ENCODE measurements at places on chromosomes 5 and 9.

GRCh38 chr9:135077497-135078200 lies 9.8 kb upstream of the OLFM1 start:
- DNase-seq, result no peak

- no peak for DNase-seq
Measured at GRCh38 chr5:111502956-111503355, 9.4 kb downstream of the STARD4 start.

GRCh38 chr5:74885170-74885569 lies 19.0 kb upstream of the FAM169A start:
- DNase-seq, result no peak

GRCh38 chr5:172542651-172543131 lies 88.4 kb upstream of the SH3PXD2B start:
- DNase-seq, result no peak

GRCh38 chr9:95809686-95810085 lies 65.8 kb upstream of the ERCC6L2 start:
- DNase-seq, result no peak

- DNase-seq, result peak; percentile 8
Measured at GRCh38 chr9:75892216-75892911, 1.9 kb downstream of the PCSK5 start.

DNA sequence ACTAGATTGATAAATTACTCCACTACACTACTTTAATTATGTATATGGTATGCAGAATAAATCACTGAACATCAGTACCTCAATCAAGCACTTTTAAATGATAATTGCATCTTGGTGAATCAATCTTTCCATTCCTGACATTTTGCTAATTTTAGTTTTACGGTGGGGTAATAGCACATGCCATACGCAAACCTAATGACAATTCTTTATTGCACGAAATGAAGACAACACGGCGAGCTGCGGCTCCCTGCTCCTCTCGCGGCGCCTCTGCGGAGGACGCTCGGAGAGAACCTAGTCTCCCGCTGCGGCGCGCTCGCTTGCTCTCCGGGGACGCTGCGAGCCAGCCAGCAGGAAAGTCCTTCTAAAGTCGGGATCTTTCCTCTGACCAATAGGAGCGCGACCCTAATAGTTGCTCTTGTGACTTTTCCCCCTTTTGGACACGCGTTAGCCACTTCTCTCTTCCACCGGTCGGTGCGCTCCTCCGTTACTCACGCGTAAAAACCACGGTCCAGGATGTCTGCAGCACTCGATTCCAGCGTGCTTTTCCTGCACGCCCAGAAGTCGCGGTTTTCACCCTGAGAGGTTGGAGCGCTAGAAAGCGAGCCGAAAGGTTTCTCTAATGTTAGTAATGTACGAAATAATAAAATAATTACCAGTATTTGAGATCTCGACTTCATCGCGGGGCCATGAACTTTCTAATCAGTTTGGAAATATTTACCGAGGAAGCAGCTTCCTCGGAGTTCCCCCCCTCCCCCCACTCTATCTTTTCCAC lies 1.0 kb upstream of the MEF2C start:
- DNase-seq, result no peak

- no peak for DNase-seq
Measured at GRCh38 chr9:8156346-8156745, 356.8 kb upstream of the DMAC1 start.

- no peak for DNase-seq
Measured at GRCh38 chr5:38598296-38598993, 42.0 kb upstream of the LIFR start.

GRCh38 chr5:122110987-122111386 lies 18.4 kb upstream of the ZNF474 start:
- DNase-seq, result no peak

DNA sequence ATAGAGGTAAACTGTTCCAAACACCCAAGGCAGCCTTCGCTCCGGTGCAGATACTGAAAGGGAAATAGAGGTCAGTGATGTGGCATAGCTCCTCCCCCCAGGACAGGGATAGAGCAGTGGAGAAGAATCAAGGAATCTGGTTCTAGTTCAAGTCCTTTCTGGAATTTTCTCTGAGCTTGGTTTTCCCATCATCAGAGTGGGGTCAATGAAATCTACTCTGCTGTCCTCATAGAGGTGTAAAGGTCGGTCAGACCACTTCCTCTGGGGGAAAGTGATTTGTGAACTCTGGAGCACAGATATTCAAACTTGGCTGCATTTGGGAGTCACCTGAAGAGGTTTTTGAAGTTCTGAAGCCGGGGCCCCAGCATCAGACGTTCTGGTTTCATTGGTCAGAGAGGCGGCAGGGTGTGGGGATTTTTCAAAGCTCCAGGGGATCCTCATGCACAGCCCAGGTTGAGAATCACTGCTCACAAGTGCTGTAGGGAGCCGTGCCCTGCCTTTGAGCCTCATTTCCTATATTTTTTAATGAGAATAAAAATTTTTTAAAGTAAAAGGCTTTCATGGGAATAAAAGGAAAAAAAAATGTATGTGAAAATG lies 105.7 kb upstream of the RAD23B start:
- no peak for DNase-seq

DNA sequence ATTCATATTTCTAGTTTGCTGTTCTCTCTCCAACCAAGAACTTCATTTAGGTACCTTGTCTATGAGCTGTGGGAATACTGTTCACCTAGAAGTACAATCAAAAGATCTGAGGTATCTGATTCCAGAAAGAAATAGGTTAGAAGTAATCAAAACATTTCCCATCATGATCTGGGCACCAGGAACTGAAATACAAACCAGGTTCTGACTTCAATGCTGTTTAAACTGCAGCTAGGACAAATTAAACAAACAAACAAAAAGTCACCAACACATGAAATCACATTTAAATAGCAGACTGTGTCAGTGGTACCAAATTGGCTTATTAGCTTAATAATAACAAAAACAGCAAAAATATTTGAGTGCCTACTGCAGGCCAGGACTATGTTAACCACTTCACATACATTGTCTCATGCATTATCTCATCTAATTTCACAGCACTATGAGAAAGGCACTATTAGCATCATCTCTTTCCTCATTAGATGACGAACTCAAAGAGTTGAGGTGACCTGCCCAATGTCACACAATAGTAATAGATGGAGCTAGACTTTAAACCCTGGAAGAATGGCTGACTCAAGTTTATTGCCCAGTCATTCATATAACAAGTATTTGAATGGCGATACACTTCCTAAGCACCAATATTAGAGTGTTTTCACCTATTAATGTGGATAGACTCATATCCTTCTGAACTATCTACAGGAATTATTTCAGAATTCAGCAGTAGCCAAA lies 14.5 kb downstream of the PLPP1 start:
- DNase-seq, result no peak

- peak; percentile 63 for DNase-seq
Measured at GRCh38 chr9:109117856-109118807, 1.6 kb downstream of the TMEM245 start.

DNA sequence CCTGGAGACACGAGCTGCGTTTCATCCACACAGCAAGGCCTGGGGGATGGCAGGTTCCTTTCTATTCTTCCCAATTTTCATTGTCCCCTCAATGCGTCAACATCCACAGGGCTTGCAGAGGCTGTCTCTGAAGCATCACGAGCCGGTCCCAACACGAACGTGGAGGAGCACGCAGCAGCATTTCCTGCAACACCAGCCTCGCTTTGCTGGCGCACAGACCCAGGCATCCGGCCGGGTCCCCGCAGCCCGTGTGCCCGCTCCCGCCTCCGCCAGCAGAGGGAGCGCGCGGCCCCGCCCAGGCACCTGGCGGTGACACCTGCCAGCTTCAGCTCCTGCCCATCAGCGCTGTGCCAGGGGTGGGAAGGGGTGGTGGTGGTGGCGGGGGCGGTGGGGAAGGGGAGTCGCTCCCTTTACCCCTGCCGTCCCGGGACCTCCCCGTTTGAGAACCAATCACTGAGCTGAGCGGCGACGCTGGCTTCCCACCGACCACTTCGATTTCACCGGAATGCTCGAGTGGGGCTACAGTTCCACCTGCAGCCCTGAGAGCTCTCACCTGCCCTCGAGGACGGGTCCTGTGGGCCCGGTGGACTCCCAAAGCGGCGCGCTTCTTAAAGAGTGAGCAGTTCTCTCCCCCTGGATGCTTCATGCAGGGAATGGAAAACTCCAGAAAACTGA lies 464.5 kb downstream of the ICE1 start:
- DNase-seq, result peak; percentile 11

DNA sequence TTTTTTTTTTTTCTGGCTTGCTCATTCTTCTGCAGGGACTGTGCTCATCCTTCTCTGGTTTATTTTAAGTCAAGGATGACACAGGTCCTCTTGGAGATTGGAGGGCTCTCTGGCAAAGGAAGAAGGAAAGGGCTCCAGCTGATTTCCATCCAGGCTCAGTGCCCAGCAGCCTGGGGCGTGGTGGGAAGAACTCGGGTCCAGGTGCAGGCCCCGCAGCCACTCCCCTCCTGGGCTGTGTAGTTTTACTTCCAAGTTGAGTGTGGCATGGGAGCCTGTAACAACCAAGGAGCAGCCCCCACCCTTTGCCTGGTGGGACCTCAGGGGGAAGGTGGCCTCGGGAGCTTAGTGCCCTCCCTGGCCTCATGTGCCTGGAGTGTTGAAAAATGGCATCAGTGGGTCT lies 58.9 kb downstream of the ANKRD33B start:
- DNase-seq, result no peak

DNA sequence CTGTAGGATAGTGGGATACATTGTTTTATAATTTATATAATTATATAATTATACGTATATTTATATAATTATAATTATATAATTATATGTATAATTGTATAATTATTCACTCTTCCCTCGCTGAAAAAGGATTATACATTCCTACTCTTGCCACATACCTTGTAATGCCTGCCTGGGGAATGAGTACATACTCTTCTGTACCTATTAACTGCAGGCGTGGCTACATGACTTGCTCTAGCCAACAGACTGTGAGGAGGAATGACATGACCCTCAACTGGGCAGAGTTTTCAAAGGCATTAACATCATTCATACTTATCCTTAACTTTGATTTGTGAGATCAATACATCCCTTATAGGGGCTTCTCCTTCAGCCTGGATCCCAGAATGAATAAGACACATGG lies 19.1 kb downstream of the ERMP1 start:
- DNase-seq, result no peak

DNA sequence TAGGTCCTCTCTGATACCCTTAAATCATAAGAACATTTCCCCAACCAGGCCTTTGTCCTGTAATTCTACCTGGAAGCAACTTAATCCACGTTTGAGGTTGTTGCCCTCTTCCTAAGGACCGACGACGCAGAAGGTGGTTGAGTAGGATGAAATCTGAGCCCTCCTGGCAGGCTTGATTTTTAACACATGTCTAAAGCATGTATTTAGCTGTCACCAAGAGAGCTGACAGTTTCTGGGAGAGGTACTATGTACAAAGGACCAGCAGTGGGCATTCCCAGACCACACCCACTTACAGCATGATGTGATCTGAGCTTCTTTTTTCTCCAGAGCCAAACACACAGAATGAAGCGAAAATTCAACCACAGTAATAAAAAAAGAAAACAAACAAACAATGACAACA lies 260.9 kb downstream of the SH3GL2 start:
- no peak for DNase-seq

GRCh38 chr5:179244044-179244443 lies 101.2 kb downstream of the ADAMTS2 start:
- no peak for DNase-seq

DNA sequence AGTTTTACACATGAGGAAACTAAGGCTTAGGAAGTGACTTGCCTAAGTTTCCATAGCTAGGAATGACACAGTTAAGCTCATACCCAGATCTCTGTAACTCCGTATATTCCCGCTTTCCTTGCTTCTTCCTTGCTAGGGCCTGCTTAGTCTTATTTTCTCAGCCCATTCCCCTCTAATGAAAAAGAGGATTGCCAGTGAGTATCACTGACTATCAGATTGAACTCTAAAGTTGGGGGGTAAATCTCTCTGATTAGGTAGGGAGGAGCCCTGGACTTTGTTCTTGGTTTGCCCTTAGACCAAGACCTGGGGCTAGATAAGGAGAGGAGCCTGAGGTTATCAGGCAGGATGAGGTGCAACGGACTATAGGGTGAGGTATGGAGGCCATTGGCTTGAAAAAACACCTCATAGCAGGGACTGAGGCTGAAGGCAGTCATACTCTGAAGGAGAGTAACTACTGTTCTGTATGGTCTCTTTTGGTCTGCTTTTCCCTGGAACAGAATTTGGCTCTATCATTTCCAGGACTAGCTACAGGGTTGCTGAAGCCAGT lies 2.5 kb downstream of the TRIM32 start:
- no peak for DNase-seq

GRCh38 chr5:102798104-102798785 lies 43.1 kb downstream of the PAM start:
- no peak for DNase-seq

- DNase-seq, result no peak
Measured at GRCh38 chr5:143219696-143220095, 183.8 kb downstream of the NR3C1 start.

GRCh38 chr9:113431191-113431590 lies 20.6 kb downstream of the C9orf43 start:
- no peak for DNase-seq
